ENCODE measurements at places on chromosomes 3 and 15.
A peak's percentile ranks its signal among the peaks of the same experiment; 100 is the strongest.

DNA sequence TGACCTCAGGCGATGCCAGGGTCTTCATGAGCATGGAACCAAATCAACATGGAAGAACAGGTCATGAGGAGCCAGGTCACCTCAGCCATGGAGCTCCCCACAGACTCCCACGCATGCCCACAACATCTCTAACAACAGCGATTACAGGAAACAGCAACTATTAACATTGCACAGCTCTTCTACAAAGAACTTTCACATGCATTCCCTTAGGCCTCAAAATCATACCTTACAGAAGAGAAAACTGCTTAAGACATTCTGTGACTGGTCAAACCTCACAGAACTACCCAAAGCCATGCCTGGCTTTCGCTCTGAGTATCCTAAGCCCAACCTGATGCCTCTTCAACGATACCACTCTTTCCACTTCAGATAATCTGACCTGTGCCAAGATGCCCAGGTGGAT is 117.8 kb downstream of the OXNAD1 start:
- no peak for DNase-seq

GRCh38 chr15:100337096-100338044 is 4.4 kb downstream of the ADAMTS17 start:
- no peak for DNase-seq

- no peak for DNase-seq
Measured at GRCh38 chr3:114057011-114057347, 442 bp downstream of the QTRT2 start.

DNA sequence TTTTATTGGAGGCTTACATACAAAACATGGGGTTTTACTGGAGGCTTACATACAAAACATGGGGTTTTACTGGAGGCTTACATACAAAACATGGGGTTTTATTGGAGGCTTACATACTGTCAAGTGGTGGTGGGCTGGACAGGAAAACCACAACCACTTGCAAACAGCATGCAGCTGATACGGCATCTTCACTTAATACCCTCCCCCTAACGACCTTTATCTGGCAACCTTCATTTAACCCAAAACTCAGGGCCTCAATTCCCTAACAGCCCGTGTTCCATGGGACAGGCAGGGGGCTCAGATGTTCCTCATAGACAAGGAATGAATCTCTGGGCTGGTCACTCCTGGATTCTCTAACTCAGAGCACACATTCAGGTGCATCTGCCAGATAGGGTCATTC is 137.1 kb downstream of the CD47 start:
- no peak for DNase-seq

DNA sequence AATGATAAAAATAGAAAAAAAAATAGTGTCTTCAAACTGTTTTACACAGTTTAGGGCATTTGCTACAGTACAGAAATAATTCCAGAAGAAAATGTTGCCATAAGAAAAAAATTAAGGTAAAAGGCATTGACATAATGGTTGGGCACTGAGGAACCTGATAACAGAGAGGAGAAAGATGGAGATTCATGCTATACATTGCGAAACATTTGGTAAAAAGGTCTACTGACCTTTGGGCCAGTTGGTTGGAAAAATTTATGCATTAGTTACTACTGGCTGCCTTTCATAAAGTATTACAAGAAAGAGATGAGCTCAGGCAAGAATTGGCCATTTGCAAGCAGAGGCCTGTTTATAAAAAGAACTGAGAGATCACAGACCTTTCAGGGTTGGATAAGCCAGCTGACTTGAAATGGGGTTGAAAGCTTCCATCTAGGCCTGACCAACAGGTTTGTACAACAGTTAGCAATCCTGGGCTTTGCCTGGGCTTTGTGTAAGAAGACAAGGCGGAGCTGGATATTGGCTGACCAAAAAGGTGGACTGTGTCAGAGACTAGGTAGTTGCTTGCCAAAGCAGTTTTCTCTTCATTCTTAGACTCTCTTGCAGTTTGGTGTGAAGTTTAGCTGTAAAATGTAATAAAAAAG is 166.6 kb upstream of the MCTP2 start:
- DNase-seq: no peak

- DNase-seq: no peak
Measured at GRCh38 chr15:29859973-29860715, 37.9 kb upstream of the TJP1 start.

- no peak for DNase-seq
Measured at GRCh38 chr3:45123581-45124269, 22.5 kb downstream of the CDCP1 start.

DNA sequence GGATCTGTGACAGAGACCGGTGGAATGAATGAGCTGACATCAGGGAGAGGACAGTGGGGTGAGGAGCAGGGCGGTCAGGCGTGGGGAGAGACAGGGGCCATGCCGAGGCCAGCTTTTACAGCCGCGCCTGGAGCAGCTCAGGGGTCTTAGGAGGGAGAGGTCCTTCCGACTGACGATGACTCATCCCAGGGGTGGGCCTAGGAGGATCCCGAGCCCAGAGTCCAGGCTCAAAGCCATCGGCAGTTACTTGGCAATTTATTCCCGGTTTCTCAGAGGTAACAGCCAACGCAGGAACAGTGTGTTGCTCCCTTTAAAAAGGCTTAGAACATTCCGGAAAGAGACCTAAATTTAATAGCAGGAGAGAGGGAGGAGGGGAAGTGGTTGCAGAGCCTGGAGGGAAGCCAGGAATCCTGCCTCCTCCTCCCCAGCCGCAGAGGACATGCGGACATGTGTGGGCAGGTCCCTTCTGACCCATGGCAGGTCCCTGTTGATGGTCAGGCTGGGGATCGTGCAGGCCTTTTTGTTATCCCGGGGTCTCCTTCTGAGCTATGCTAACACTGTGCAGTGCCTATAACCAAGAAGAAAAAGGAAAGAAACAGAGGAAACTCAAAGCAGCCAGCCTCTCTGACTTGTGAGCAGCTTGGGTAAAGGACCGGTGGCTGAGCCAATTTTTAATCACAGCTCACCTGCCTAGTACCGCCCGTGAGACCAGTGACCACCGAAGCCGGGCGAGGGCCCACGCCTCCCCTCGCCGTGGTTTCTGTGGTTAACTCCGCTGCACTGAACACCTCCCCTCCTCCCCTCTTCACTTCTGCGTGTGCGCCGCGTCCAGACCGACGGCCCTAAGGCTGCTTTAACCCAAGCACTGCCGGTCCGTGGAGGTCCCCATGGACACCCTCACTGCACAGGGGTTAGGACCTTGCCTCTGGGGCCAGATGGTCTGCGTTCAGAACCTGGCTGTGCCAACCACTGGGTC is 392.4 kb upstream of the PROK2 start:
- peak; percentile 34 for DNase-seq

- DNase-seq: no peak
Measured at GRCh38 chr3:635393-635792, 438.8 kb downstream of the CHL1 start.

- no peak for DNase-seq
Measured at GRCh38 chr15:101697488-101697887, 26.8 kb downstream of the TARS3 start.

GRCh38 chr15:64050281-64051092 is 4.2 kb upstream of the DAPK2 start:
- peak; percentile 59 for DNase-seq
